ENCODE measurements at places on chromosomes 16 and 17. TPM values are rescaled to one million over a fixed set of nuclear protein-coding genes. Genes with fewer than 3 reads are reported as not detected.

DNA sequence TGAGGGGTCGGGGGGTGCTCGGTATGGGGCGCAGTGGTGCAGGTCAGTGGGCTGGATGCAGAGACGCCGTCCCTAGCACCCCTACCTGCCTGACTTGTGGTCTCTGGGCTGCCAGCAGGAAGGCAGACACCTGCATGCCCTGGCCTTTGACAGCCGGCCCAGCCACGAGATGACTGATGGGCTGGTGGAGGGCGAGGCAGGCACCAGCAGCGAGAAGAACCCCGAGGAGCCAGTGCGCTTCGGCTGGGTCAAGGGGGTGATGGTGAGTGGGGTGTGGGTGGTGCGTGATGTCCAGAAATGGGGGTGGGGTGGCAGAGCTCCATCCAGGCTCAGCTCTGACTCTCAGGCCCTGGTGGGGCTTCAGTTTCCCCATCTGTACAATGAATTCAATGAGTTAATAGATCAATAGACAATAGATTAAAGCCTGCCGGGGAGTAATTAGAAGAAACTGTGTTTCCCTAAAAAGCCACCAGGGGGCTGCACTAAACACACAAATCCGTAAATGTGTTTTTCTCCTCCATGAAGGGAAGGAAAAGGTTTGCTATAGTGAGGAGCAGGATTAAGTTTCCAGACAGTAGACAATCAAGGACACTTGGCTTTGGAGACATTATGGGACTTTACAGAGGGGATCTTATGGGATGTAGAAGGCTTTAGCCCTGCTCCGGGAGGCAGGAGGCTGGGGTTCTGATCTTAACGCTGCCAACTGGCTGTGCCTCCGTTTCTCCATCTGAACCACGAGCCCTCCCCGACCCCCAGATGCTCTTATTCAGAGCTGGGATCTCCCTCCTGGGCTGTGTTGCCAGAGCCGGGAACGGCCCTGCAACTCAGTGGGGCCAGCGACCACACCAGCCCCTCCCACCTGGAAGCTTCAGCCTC, 2.2 kb downstream of the SLC12A3 start:
- DNase-seq = peak; percentile 85

DNA sequence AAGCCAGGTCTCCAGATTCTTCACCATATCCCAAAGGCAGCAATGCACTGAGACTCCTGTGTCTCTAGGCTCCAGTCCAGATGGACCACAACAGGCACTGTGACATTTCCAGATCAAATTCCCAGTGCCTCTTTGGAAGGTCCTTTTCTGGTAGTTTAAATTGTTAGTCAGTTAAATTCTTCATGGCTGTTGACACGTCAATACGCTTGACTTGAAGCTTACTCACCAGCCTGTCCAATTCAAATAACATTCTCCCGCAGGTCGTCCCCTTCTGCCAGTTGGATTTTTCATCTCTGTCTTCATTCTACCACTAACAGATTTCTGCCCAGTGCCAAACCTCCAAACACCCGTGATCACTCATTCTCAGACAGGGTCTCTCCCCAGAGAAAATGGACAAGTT, 86.7 kb downstream of the SHISA9 start:
- DNase-seq = no peak

GRCh38 chr16:78189121-78189520, 89.7 kb downstream of the WWOX start:
- no peak for DNase-seq

- DNase-seq = no peak
These were observed 632 bp downstream of the SLC9A5 start for GRCh38 chr16:67249178-67250044.

The ARL5C gene
- polyA plus RNA-seq = not detected

The CEP295NL gene
- 0.68 TPM for polyA plus RNA-seq

DNA sequence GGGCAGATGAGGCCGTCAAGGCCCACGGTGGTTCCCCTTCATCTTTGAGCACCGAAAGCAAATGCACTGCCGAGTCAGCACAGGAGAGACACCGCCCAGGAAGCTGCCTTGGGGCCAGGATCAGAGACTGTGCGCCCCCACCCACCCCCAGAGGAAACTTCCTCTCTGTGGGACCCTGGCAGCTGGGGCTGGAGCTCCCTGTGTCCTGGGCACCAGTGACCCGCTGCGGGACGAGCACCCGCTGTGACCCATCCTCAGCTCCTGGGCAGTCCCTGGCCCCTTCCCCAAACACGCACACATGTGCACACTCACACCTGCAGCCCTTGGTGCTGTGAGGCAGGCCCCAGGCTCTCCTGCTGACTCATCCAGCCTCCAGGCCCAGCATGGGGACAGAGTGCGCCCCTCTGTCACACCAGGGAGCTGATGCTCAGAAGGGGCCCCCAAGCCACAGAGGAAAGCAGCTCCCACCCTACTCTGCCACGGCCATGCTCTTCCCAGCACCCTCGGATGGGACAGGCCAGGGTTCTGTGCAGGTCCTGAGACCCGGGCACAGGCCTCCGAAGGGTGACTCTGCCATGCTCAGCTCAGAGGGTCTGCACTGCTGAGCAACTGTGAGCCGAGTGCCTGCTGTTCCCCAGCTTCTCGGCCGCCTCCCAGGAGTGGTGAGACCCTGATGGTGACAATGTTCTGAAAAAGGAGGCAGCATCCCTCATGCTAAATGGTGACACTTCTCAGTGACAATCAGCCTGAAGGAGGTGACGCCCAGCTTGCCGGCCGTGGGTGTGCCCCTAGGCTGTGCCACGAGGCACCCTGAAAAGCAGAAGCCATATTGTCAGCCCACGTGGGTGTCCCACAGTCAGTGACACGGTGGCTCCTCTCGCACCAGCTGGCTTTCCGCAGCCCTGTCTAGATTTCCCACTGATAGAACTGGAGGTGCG, 3.6 kb downstream of the PIEZO1 start:
- no peak for DNase-seq

GRCh38 chr17:3870871-3871306, 22.0 kb downstream of the CAMKK1 start:
- no peak for DNase-seq

The CLEC18A gene
- 0.58 TPM for polyA plus RNA-seq

- no peak for DNase-seq
These were observed 578 bp downstream of the RAC3 start for GRCh38 chr17:82031885-82032627.

The PSKH1 gene
- polyA plus RNA-seq = 25.7 TPM

The LRRC37B gene
- 8.6 TPM for polyA plus RNA-seq

The SLC5A11 gene
- not detected for polyA plus RNA-seq

DNA sequence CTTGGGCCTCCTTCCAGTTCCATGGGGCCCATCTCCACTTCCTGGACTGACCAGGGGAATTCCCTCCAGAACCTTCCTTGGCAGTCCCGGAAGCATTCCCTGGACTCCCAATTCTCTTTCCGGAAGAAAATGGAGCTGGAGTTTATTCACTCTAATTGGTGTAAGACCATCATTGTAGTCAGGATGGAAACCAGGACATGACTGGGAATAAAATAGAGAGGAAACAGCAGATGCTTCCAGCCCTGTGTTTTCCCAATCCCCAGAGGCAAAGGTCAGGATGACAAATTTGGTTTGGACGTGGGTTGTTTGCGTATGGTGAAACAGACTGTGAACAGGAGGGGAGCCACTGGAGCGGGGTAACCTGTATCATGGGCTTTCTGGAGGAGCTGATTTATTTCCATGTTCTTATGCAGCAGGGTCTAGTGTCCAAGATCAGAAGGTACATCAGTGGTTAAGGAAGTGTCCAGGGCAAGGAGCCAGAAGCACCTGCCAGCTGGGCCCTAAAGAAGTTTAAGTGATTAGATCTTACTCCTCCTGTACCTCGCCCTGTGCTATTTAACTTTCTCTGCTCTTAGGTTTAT, 8.5 kb upstream of the LONP2 start:
- peak; percentile 11 for DNase-seq
